ENCODE measurements at places on chromosomes 3 and 15.

DNA sequence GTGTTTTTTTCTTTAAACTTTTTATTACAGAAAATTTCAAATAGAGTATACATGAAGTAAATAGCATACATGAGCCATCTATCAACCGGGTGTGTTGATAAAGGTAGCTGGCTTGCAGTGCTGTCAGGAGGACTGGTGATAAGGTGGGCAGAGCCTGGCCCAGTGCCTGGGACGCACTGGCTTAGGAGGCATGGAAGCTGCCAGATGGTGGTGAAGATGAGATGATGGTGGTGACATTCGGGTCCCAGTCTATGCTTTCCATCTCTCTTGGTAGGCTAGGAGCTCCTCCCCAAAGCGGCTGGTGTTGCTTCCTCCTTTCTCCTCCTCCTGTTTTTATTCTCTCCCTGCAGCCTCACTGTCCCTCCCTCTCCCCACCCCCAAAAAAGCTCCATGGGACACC lies 101.7 kb downstream of the ADCY5 start:
- DNase-seq, result no peak

DNA sequence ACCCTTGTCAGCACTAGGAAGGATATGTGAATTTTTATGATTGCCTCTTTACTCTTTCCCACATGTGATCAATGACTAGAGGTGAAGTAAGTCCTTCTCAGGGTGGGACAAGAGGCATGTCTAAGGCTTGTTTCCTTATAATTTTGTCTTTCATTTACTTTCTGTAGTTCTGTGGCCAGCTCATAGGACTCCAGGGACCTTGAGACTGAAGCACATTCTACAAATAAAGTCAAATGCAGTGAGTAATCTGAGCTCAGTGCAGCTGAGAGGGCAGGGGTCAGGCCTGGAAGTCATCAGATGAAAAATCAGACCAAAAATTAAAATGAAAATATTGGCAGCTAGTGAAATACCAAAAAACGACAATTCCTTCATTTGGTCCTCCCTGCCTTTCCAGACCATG lies 424.7 kb upstream of the THBS1 start:
- no peak for DNase-seq

- no peak for DNase-seq
Observed at GRCh38 chr3:141174674-141175073, 57.0 kb upstream of the PXYLP1 start.

DNA sequence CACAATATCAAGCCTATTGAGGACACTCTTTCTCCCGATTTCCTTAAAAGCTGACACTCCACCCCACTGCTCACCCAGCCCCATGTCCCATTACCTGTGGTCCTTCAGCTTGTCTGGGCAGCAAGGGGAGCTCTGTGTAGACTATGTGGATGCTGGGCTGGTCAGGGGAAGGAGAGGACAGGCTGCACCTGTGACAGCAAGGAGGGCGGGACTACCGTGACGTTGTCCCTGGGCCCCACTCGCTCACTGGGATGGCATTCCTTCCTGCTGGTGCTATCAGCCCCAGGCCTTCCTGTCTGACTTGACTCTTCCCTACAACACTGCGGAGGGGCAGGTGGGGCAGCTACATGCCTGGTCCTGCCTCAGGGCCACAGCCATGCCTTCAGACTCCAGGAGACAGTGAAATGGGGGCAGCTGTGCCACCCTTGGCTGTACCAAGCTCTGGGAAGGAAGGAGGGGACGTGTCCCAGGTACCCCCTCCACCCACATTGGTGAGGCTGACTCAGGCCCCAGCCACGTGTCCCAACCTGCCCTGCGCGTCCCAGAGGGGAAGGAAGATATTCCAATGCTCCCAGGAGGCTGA lies at the start of gene TMEM40:
TMEM40 (minus strand) TSS at position 163 of the 583 bp plus-strand sequence. CDS start 9,427 bp downstream, outside the sequence.
- DNase-seq, result no peak

DNA sequence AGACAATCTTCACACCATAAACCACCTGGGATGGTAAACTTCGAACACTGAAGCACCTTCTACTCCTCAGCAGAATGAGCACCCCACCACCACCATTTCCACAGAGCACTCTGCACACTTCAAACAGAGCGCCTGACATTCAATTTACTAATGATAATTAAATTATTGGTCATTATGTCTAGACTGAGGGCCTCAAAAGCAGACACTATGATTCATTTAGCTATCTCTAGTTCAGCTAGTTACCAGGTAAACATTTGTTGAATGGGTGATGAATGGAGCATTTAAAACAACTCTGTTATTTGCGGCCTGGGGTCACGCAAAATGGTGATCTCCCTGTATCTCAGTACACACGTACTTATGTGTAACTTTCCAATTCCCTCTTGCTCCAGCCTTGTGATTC lies 40.9 kb downstream of the ACAP2 start:
- no peak for DNase-seq

DNA sequence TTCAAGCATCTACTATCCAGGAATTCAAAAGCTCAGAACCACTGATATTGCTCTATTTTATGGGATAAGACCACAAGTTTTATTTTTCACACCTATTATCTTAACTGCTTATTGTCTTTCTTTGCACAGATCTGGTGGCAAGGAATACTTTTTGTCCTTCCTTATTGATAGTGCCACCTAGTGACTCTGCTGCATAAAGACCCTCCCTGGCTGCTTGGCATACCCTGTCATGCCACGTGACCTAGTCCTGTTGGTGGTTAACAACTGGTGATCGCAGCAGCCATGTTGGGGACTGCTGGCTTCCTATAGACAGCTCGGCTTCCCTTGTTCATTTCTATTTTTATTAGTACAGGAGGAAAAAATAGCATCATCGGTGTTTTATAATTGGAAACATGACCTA lies 236.3 kb downstream of the MEX3B start:
- DNase-seq, result no peak

- no peak for DNase-seq
Observed at GRCh38 chr3:41866298-41866697, 95.6 kb downstream of the ULK4 start.

DNA sequence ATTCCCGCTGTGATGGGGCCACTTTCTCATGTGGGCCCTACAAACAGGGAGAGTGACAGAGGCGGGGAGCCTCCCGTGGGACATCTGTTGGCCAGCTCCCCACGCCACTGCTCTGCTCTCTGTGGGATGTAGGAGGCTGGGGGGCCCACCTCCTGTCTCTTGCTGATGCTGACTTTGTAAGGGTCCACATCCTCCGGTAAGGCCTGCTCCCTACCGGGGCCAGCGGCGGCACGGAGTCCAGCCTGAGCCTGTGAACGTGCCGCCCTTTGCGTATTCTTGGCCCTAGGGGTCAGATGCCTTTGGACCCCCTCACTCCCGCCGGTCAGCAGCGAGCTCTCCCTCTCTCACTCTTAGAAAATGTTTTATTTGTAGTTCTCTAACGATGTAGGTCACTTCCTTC lies 153.2 kb downstream of the LRRC28 start:
- DNase-seq, result no peak

GRCh38 chr3:151322511-151322910 lies 5.9 kb upstream of the GPR87 start:
- DNase-seq, result no peak

DNA sequence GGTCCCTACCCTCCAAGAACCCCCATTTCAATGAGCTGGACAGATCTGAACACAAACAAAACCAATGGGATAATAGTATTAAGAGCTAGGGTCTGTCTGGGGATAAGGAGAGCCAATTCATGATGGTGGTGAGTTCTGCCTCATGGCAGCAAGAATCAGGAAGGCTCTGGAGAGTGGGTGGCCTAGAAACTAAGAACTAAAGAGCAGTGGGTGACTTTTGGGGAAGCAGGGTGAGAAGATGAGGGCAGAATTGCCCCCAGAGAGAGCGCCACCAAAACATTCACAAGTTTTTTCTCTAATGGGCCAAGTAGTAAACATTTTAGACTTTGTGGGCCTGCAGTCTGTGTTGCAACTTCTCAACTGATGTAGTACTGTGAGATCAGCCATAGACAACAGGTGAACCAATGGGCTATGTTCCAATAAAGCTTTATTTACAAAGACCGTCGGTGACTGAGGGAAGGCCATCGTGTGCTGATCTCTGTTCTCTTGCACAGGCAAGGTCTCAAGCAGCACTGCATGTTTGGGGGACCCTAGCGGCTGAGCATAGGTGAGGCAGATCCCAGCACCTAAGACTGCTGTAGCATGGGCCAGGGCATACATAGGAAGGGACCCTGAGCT lies 225.5 kb upstream of the ST8SIA2 start:
- DNase-seq, result no peak

- no peak for DNase-seq
Observed at GRCh38 chr15:25810154-25810553, 53.0 kb downstream of the ATP10A start.

DNA sequence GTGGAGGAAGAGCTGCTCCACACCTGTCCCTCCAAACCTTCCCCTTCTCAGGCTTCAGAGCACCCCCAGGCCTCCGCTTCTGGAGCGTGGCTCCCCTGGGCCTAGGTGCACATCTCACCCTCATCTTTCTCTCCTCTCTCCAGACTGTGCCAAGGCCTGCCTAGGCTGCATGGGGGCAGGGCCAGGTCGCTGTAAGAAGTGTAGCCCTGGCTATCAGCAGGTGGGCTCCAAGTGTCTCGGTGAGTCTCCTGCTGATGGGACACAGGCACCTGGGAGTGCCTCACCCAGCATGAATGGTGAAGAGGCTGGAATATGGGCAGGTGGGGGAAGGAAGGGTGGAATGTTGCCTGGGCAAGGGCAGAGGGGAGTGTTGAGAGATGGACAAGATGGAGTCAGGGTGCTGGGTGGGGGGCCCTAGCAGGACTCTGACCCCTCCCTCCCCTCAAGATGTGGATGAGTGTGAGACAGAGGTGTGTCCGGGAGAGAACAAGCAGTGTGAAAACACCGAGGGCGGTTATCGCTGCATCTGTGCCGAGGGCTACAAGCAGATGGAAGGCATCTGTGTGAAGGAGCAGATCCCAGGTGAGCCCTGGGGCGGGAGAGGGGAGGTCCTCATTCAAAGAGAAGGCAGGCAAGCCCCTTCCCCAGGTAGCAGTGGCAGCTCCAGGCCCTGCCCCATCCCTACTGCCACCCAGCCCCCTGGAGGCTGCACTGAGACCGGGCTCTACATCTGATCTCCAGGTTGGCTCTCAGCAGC lies 9.1 kb downstream of the PRRT3 start:
- no peak for DNase-seq

DNA sequence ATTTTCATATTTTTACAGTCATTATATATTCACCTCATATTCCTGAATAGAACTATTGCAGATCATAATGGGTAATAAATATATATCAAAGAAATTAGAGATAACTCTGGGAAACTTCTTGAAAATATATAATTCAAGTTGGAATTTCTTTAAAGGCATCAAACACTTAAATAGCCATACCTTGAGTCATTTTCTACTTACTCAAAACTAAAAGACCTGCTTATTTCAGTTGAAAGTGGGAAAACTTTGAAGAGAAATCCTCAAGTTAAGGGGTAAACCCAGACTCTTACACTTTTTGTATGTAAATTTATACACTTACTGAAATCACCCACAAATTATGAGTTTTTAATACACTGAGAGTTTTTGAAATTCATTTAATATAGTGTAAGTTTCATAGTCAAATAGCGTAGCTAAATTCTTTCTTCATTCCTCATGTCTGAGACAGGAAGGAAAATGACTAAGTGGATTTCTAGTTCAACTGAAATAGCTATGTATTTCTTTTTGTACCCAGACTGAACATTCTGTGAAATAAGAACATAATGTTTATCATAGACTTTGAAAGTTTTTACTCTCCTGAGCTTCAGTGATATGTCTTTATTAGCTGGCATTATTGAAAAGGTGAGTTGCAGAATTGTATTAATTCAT lies 4.6 kb upstream of the ALCAM start:
- DNase-seq, result no peak

- no peak for DNase-seq
Observed at GRCh38 chr3:44501971-44502370, 24.5 kb upstream of the ZNF445 start.

- no peak for DNase-seq
Observed at GRCh38 chr3:108159105-108159504, 63.1 kb downstream of the IFT57 start.

DNA sequence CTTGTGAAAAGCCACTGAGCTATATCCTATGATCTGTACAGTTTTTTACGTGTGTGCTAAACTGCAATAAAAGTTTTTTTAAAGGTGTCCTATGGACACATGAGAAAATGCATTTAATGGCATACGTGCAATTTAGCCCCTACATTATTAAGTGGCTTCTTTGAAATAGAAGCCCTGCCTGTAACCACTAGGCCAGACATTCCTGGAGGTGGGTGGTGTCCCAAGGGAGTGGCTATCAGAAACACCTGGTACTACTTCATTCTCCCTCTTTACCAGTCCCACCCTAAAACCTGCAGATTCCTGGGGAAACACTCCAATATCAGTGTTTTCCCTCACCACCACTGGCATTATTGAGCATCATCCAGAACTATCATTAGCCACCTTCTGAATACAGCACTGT lies 100.0 kb downstream of the OXNAD1 start:
- DNase-seq, result no peak

DNA sequence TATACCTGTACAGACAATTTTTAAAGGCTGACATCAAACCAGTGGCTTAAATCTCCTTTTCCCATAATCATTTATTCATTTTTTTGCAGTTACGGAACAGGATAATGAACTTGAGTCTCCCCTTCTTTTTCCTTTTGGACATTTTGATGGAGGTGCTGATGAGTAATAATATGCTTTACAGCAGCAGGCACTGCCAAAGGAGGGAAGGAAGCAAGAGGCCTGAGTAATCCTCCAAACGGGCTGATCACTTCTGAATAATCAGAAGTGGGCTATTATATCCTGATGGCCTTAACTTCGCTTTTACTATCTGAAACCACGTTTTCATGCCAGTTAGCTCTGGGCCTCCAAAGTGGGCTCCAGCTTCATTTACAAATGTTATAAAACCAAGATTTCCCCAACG lies 527.2 kb downstream of the FOXP1 start:
- DNase-seq, result no peak

DNA sequence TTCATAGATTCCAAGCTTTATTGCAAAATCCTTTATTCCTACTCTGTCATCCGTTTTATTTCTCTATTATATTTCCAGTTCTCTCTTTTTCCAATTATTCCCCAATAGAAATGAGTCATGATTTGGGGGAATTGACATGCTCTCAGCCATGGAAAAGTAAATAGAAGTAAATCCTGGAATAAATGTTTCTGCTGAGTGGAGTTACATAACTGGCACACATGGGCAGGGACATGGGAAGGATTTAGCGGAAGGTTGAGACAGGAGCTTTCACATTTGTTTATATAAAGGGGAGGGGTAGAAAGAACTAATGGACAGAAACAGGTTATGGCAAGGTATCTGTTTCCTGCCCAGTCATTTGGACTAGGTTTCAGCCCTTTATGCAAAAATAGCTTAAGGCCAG lies 221.6 kb downstream of the PLOD2 start:
- DNase-seq, result no peak

DNA sequence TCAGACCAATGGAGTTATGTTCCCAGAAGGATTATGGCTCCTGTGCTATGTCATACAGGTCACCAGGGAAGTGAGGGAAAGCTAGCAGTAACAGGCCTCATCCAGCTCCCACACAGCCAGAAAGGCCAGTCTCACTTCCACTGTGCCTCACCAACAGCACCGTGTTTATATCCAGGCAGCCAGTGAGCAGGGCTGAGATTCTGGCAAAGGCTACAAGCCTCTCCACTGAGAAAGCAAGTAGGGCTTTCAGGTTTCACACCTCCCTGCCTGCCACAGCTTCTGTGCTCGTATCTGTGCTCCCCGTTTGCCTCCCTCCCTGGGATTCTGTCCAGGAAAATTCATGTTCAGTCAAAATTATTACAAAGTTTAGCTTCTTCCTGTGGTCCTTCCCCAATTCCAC lies 14.9 kb upstream of the CFAP20DC start:
- DNase-seq, result no peak

GRCh38 chr3:94927175-94927574 lies 864.3 kb downstream of the NSUN3 start:
- no peak for DNase-seq

- DNase-seq, result no peak
Observed at GRCh38 chr3:192835818-192836815, 81.5 kb downstream of the MB21D2 start.
